ENCODE measurements at places on chromosomes 5 and 9.

DNA sequence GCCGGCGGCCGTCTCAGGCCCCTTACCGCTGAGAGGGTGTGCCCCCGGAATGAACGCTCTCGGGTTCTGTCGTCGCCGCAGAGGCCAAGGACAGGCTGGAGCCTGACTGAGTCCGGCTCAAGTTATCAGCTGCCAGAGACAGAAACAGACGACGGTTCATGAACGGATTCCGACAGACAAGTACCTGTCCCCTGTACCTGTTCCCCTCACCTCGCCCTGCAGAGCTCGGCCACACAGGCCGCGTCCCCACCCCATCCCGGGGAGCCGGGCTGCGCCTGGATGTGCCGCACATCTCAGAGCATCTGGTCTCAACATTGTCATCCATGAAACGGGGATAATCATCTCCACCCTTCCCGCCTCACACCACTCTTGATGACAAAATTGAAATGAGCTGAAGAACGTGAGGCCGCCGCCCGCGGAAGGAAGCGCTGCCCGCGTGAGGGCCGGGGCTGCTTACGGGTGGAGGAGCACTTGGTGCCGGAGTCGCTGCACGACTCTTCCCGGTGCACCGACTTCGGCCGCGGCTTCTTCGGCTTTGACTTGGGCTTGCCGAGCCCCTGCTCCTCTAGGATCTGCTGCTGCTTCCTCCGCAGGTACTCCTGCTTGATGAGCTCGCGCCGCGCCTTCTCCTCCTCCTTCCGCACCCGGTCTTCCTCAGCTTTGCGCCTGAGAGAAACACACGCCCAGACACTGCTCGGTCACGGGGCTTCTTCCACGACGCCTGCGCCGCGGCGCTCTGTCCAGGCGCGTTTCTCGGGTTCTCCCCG is 89.2 kb downstream of the CAMSAP1 start:
- DNase-seq, result no peak

DNA sequence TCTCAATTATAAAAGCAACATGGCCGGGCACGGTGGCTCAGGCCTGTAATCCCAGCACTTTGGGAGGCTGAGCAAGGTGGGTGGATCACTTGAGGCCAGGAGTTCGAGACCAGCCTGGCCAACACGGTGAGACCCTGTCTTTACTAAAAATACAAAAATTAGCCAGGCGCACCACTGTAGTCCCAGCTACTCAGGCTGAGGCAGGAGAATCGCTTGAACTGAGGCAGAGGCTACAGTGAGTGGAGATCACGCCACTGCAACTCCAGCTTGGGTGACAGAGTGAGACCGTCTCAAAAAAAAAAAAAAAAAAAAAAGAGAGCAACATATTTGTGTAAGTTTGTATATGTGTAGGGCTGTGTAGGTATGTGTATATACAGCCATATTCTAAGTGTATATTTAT is 7.5 kb downstream of the RPS6 start:
- DNase-seq, result no peak

- no peak for DNase-seq
These were observed 275.7 kb upstream of the MSX2 start for GRCh38 chr5:174448662-174449061.

GRCh38 chr5:21236971-21237427 is 1249.0 kb upstream of the CDH18 start:
- no peak for DNase-seq

DNA sequence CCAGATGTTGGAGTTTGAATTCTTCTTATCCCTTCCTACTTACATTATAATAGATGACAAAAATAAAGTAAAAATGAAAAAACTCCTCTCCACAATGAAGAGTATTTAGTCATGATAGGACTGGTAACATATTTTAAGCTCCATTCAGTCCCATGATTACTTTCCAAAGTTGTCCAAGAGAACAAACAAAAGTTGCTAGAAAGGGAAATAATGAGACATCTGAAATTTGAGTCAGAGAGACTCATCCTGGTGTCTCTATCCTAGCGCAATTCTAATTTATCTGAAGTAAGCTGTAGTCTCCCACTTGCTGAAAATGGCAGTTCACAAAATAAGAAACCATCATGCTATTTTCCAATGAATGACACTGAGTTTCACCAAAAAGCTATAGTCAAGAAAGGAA is 152.2 kb downstream of the BNC2 start:
- DNase-seq, result no peak

DNA sequence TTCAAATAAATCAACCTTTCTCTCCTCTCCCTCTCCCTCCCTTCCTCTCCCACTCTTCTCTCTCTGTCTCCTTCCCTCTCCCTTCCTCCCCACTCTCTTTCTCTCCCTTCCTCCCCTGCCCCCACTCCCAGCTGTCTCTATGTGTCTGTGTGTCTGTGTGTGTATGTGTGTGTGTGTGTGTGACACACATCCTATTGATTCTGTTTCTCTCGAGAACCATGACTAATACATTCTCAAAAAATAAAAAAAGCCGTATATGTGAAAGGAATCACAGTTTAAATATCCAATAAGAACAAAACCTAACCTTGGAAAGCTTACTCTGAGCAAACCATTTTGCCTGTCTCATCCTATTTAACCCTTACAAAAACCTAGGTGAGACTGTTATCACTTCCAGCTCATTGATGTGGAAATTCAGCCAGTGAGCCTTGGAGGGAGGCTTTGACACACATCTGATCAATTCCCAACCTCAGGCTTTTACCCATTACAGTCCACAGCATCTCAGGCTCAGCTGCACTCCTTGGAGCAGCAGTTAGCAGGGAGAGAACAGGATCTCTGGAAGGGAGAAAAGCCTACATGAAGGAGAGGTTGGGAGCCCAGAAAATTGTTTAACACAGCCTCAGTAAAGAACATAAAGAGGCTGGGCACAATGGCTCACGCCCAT is 8.3 kb downstream of the HSD17B3 start:
- DNase-seq, result no peak

DNA sequence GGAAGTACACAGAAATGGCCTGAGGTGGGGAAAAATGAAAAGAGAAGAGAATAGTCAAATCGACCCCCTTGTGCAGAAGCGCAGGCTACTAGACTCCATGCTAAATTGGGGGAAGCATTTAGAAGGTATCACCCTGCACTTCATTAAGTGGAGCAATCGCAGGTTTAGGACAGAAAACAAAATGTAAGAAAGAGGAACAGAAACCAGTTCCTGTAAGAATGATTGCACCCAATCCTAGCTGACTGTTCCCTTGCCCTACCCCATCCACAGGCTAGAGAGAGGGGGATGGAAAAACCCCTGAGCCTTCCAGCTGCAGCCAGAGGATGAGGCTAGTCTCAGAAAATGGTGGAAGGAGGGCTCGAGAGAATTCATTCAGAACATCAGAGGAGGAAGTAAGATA is 23.9 kb upstream of the PPP1R2B start:
- no peak for DNase-seq

DNA sequence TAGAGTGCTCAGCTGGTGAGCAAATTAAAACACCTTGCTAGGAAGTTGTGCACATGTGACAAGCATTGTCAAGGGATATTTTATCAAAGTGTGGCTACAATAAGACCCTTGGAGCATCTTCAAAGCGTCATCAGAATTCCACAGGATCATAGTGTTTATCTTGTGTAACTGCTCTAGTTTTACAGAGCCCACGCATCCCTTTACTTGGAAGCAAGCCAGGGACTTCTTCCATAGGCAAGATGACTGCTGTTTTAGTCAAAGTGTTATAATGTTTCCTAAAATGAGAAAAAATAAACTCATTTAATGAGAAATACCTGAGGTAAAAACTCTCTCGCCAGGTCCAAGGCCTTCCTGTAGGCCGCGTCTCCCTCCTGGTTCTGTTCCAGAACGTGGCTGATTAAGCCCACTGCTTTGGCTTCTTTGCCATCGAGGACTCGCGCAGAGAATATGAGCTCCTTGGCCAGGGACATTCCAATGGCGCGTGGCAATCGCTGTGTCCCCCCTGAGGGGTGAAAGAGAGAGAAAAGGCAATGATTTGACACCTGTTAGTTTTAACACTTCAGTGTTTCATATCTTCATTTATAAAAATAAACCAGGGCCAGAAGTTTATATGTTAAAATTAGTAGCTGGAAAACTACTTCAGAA is 141.1 kb downstream of the AUH start:
- DNase-seq, result no peak

Data from NCI-H1694 (cell line).